Frontal cortex (tissue), 4 donors: ENCODE measurements at places on chromosomes 11 and 22. TPM values are rescaled to one million over a fixed set of nuclear protein-coding genes. Genes with fewer than 3 reads are reported as not detected.

GRCh38 chr11:73221996-73222395 is 3.9 kb downstream of the P2RY2 start:
- DNase-seq: no peak

DNA sequence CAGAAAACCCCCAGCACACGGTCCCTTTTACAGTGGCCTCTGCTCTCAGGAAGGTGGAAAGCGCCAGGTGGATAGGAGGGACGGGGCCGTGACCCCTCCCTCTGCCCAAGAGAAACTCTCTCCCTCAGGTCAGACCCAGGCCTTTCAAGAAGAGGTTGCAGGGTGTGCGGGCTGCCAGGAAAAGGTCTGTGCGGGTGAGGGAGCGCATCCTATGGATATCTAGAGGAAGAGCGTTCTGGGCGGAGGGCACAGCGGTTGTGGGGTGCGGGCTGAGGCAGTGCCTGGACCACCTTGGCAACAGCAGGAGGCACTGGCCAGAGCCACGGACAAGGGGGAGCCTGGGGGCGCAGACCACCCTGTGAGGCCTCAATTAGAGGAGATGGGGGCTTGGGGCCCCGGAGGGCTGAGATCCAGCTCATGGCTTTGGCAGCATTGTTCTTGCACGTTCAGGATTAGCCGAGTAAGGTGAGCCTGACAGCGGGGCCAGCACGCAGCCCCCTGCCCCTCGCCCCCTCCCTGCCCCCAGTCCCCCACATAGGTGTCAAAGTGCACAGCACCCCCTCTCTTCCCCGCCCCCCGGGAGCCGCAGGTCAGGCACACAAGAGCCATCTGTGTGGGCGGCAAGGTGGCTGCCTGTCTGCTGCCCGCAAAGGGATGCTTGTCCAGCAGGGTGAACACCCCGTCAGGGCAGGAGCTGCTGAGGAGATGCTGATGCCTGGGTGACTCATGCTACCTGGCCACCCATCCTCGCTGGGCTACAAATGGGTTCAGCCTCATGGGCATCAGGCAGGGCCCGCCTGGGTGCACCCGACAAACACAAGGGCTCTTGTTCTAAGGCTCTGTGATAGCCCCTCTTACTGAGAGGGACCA is 92.8 kb upstream of the KCNQ1OT1 start:
- no peak for DNase-seq

The C11orf86 gene
- not detected for total RNA-seq

DNA sequence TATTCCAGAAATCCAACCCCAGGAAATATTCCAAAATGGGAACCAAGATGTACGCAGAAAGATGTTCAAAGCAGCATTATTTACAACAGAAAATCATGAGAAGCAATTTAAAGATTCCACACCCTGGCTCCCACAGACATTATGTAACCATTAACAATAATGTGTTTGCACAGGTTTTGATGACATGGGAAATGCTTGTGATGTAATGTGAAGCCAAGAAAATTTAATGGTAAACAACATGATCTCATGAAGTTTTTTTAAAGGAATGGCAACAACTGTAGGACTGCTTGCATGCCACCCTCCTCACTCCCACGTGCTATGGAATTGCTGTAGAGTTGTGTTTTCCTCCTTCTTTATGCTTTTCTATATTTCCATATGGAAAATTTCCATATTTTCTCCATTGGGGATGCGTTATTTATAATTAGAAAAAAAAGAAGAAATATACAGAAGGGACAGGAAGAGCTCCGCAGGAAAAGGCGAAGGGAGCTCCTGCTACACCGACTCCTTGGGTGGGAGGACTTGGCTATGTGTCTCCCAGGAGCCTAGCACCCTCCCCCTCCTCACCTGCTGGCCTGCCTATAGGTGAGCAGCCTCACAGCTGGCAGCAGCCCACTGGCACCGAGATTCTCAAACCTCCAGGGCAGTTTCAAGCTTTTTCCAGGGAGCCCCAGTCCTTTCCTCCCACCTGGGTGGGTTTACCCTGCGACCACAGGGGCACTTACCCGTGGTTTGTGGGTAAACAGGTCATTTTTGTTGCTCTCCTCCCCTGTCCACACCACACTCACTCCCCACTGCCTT is 20.9 kb downstream of the LRFN4 start:
- no peak for DNase-seq

DNA sequence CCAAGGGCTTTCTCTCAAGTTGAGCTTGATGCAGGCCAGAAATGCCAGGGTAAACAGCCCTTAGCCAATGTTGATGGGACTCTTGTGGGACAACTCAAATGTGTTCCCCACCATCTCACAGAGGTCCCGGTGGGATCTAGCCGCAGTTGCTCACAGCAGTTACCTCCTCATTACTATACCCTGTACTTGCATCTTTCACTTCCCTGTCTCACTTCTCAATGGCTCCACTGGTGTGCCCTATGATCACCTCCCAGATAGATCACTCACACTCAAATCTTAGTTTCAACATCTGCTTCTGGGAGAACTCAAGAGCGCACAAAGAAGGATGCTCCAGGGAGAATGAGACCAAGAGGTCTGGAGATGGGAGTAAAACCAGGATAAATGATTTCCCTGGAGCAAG is 47.0 kb downstream of the RCN1 start:
- DNase-seq: no peak

DNA sequence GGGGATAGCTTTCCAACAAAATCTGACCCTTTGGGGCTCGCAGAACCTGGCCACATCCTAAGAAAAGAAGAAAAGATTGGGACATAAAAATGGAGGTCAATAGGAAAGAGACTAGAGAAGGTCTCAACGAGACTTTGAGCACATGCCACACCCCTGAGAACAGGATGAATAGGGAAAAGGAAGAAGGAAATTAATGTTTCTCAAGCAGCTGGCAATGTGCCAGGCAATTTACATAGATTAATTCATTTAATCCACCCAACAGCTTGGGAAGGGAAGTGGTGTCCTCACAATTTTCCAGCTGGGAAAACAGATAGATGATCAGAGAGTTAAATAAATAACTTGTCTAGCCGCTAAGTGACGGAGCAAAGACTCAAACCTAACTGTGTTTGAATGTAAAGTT is 50.7 kb downstream of the PAMR1 start:
- no peak for DNase-seq

DNA sequence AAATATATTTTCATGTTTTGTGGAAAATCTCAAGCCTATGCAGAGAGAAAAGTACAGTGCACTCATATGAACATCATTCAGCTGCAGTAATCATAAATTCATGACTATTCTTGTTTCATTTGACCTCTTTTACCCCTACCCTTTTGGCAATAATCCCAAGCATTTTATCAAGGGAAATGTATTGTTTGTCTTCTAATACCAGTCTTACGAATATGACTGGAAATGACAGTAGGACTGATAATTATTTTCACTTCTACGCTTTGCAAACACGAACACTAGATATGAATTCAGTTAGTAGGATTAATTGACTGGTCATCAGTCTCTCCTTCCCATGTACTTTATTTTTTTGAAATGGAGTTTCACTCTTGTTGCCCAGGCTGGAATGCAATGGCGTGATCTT is 90.3 kb downstream of the MTMR3 start:
- DNase-seq: no peak

The MAP6 gene
- 64.0 TPM for total RNA-seq

The FAU gene
- total RNA-seq: 251 TPM

The SLC29A2 gene
- total RNA-seq: 1.6 TPM

The MMP7 gene
- total RNA-seq: not detected

The CENPM gene
- 3.7 TPM for total RNA-seq

DNA sequence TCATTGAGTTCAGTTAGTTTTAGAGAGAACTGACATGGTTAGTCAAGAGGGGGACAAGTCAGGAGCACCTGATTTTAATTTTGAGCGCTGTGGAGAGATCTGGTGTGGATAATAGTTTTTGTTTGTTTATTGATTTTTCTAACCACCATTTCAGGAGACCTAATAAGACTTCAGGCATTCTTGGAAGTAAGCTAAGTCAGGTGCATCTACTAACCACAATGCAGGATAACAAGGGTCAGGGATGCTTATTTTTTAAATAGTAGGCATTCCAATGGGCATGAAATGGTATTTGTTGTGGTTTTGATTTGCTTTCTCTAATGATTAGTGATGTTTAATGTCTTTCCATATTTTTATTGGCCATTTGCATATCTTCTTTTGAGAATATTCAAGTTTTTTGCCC is 212.1 kb downstream of the NAV2 start:
- no peak for DNase-seq

The SPDYC gene
- total RNA-seq: not detected

The PRDX5 gene
- total RNA-seq: 129 TPM

The OR52E5 gene
- total RNA-seq: not detected

DNA sequence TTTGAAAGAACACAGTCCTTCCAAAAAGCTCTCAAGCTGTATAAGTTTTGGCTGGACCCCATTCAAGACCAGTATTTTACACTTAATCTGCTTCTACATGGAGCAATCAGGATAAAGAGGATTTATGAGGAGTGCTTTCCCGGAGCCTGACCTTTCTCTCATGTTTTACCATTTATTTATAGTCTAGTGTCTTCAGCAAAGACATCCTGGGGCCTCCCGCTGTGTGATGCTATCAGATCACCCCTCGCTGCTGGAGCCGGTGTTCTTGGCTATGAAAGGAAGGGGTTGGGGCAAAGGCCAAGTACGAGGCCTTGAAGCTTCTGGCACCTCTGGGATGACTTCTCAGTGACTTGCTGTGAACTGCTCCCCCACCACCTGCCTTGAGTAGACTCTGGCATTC is 189.6 kb downstream of the ADAMTS15 start:
- no peak for DNase-seq

GRCh38 chr11:73126804-73127480 is 15.2 kb downstream of the FCHSD2 start:
- no peak for DNase-seq

DNA sequence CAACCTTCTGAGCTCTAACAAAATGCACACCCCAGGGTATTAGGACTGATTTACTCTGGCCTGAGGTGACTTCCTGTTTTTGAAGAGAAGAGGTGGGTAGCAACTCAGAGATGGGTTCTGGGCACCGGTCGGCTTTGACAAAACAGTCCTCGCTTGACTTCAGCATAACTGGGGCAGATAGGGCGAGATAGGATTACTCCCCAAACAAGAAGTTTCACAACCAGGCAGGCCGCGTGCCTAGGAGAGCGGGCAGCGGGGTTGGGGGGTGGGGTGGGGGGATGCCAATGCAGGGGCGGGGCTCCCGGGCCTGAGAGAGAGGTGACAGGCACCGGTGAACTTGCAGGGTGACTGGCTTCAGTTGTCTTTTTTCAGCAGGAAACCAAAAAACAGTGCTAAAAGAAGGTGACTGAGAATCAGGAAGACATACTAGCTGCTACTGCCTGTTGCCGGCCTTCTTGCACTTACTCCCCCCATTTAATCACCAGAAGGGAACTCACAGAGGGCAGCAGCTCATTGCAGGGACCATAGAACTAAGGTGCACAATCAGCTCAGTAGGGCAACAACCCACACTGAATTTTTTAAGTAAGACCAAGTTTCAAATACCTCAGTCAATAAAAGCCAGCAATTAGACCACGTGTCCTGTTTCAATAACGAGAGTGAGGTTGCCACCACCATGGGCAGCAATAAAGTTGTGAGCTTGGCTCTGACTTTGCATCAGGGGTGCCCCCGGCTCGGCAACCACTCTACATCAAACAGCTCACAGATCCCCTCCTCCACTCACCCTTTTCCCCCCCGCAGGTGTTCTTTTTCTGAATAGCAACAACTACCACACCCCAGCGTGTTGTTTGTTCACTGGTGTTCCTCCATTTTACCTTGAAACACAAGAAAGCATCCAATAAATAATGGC is 37.2 kb upstream of the ETS1 start:
- no peak for DNase-seq

DNA sequence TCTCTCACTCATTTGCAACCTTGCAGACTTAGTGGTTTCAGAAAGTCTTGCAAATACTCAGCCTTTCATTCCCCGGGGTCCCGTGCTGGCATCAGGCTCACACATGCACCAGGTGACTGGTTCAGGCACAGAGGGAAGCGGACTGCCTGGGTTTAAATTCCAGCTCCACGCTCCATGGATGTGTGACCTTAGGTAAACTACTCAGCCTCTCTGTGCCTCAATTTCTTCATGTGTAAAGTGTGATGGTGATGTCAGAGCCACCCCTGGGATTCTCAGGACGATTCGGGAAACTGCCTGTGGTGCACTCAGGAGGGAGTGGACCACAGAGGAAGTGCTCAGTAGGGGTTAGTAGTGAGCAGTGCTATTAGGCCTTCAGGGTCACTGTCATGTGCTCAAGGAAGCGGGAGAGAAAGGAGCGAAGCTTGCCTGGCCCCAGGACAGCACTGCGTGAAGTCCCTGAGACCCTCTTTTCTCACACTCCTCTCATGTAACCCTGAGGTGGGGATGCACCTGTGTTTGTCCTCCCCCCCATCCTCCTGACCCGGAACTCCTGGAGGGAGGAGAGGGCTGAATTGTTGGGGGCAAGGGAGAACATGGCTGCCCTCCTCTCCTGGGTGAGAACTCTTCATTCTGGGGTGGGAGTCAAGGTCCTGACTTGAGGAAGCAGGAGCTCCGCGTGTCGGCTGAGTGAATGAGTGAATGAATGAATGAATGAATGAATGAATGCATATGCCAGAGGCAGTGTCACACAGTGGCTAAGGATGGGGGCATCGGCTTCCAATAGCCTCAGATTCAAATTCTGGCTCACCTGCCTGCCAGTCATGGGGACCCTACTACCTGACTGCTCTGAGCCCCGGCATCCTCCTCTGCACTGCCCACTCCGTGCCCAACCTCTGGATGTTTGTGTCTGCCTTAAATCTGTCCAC is 14.4 kb upstream of the UPK3A start:
- DNase-seq: no peak

DNA sequence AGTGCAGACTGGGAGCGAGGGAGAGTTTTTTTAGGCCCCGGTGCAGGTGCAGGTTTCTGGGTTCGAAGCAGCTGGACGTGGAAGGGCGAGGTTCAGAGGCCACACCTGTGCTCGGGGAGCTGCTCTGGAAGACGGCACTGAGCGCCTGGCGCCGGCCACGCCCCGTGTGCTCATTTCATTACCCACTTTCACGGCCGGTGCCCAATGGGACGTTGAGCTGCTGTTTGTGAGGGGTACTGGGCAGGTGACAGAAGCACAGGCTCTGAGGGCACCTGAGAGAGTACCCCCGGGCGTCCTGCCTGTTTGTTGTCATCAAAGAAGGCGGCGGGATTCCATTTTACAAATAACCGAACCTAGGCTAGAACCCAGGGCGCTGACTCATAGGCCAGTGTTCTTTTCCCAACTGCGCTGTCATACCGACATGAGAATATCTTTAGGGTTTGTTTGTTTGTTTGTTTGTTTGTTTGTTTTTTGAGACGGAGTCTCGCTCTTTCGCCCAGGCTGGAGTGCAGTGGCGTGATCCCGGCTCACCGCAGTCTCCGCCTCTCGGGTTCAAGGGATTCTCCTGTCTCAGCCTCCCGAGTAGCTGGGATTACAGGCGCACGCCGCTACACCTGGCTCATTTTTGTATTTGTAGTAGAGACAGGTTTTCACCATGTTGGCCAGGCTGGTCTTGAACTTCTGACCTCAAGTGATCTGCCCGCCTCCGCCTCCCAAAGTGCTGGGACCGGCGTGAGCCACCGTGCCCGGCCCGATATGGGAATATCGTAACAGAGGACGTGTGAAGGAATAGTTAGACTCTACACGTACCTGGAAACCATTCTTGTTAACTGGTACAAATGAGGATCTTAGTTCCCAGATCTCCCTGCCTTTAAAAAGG is 16.6 kb upstream of the SPTBN2 start:
- no peak for DNase-seq

The BTG4 gene
- not detected for total RNA-seq

- no peak for DNase-seq
These were observed 4.0 kb upstream of the PRDM11 start for GRCh38 chr11:45142241-45143055.
